Naive thymus-derived CD8-positive, alpha-beta T cell (primary cell): ENCODE measurements at places on chromosomes 1 and 21.

- DNase-seq = no peak
These were observed 109.0 kb downstream of the UBE2U start for GRCh38 chr1:64312431-64312830.

- DNase-seq = no peak
These were observed 50.0 kb downstream of the SH3GLB1 start for GRCh38 chr1:86754265-86754974.

DNA sequence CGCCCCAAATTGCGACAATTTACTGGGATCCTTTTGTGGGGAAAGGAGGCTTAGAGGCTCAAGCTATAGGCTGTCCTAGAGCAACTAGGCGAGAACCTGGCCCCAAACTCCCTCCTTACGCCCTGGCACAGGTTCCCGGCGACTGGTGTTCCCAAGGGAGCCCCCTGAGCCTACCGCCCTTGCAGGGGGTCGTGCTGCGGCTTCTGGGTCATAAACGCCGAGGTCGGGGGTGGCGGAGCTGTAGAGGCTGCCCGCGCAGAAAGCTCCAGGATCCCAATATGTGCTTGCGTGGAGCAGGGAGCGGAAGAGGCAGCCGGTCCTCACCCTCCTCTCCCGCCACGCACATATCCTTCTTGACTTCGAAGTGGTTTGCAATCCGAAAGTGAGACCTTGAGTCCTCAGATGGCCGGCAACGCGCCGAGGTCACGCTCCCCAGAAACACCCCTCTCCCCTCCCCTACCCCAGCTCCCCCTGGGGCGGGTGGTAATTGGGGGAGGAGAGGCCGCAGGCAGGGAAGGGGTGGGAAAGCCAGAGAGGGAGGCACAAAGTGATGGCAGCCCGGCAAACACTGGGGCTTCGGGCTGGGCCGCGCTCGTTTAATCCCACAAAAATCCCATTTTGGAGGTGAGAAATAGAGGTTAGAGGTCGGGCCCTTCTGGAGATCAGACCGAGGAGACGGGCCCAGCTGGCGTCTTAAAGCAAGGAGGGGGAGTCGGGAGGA, 6.2 kb downstream of the SIM2 start:
- no peak for DNase-seq

- DNase-seq = no peak
These were observed 12.1 kb downstream of the PRKACB start for GRCh38 chr1:84156210-84156621.

GRCh38 chr1:29258976-29259801, 22.9 kb downstream of the PTPRU start:
- no peak for DNase-seq
